ENCODE measurements at places on chromosomes 1 and 21.

GRCh38 chr21:27362249-27362648, 395.4 kb upstream of the ADAMTS5 start:
- DNase-seq, result no peak

DNA sequence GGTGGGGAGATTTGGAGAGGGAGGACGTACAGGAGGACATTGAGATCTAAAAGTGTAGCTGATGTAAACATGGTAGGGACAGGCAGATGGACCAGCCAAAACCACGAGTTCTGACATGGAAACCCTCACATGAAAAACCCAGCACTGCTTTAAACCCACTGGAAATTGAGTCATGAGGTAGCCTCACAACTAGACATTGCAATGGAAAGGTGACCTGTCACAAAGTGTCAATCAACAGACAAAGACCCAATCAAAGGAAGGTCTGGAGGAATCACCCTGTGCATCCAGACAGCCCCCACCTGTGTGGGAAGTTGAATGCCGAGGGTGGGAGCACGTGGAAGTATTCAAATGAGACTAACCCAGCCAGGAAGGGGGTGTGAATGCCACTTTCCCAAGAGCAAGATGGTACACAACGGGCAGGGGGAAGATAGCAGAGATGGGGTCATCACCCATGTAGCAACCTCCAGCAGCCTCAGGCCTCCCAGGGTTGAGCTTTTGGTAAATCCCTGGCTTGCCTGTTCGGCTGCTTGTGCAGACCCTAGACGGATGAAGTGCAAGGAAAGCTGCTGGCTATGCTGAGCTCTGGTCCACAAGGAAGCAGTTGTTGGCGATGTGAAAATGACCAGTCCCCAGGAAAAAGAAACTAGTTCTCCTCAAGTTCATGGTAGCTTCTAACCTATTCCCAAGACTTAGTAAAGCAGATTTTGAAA, 5.6 kb downstream of the FCMR start:
- no peak for DNase-seq

GRCh38 chr1:32765570-32766327, 51.4 kb downstream of the YARS1 start:
- DNase-seq, result no peak

DNA sequence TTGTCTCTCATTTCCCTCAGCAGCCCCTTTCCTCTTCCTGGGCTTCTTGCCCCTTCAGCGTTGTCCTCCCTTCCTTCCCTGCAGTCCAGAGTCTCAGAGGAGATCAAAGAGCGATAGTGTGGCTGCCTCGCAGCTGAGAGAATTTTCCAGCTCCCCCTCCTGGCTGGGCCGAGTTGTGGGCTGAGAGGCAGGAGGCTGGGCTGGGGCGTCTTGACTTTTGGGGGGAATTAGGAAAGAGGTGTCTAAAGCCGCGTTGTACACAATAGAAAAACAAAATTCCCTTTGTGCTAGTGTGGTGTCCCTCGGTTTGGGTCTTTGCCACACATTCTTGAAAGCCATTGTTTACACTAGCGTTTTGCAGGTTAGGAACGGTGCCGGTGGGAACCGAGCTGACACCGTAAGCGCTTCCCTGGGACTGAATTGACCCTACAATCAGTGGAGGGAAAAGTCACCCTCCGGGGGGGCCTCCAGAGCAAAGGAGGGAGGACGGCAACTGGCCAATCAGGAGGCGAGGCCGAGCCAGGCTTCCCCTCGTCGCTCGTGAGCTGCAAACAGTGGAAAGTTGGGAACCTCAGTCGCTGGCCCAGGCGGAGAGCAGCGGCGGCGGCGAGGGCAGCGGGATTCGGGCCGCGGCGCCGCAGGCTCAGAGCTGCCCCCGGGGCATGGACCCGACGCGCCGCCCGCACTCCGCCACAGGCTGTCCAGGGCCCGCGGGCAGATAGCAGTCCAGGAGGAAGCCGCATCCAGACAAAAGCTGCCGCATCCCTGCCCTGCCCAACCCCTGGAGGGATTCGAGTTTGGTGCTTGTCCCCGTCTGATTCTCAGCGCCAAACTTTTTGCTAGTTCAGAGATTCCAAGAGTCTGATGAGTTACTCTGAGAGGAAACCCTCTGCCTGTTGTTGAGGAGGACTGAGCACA, at the start of gene HMCN1:
TSS of gene HMCN1 (plus strand) at position 574 of the 918 bp plus-strand sequence. CDS start 389 bp downstream, outside the sequence.
- no peak for DNase-seq

- no peak for DNase-seq
These were observed 380.5 kb upstream of the VAMP3 start for GRCh38 chr1:7390604-7391000.
